Uterus (tissue), 4 donors: ENCODE measurements at places on chromosomes 5 and 9. TPM values are rescaled to one million over a fixed set of nuclear protein-coding genes. Genes with fewer than 3 reads are reported as not detected.
A peak's percentile ranks its signal among the peaks of the same experiment; 100 is the strongest.

HDHD3 gene
- 36.8 TPM for total RNA-seq

CSF2 gene
- total RNA-seq = not detected

PWWP2A gene
- total RNA-seq = 13.6 TPM

OGN gene
- 32.5 TPM for total RNA-seq

ADAMTS6 gene
- 5.2 TPM for total RNA-seq

FBLL1 gene
- total RNA-seq = not detected

DNA sequence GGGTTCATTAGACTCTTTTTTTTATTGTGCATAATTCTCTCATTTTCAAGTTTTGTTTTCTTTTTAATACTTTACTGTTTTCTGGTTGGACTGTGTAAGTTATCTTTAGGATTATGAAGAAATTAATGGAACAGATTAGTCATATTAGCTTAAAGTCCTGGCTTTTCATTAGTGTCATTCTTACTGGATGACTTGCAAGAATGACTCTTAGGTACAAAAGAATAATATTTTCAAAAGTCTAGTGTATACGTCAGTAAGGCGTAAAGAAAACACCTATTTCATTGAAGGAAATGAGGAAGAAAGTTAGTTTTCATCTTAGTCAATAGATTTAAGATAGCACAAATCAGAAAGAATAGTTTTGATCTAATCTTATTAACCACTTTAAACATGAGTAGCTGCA lies 20.4 kb downstream of the UHRF2 start:
- no peaks in the 10 kb centered on the region for H3K36me3 ChIP-seq
- no peak overlapping the region for H3K4me3 ChIP-seq
- H3K27ac ChIP-seq = no peak overlapping the region

- H3K27me3 ChIP-seq = no peaks in the 10 kb centered on the region
- DNase-seq = no peak
- H3K4me3 ChIP-seq = no peak overlapping the region
- H3K4me1 ChIP-seq = no peaks in the 10 kb centered on the region
Observed at GRCh38 chr5:22372826-22373660, 480.1 kb downstream of the CDH12 start.

DNA sequence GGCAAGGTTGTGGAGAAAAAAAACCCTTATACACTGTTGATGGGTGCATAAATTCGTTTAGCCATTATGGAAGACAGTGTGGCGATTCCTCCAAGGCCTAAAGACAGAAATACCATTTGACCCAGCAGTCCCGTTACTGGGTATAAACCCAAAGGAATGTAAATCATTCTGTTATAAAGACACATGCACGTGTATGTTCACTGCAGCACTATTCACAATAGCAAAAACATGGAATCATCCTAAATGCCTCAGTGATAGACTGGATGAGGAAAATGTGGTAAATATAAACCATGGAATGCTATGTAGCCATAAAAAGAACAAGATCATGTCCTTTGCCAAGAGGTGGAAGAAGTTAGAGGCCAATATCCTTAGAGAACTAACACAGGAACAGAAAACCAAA lies 119.9 kb upstream of the PRR16 start:
- H3K36me3 ChIP-seq = no peaks in the 10 kb centered on the region
- H3K4me1 ChIP-seq = no peaks in the 10 kb centered on the region
- no peak overlapping the region for H3K27ac ChIP-seq
- DNase-seq = no peak
- no peaks in the 10 kb centered on the region for H3K27me3 ChIP-seq

GRCh38 chr9:109865521-109865920 lies 85.5 kb downstream of the PALM2AKAP2 start:
- H3K4me1 ChIP-seq = no peaks in the 10 kb centered on the region
- H3K4me3 ChIP-seq = no peak overlapping the region
- no peak for DNase-seq

GRCh38 chr5:54757541-54757940 lies 227.9 kb downstream of the ESM1 start:
- H3K27me3 ChIP-seq = no peaks in the 10 kb centered on the region
- H3K27ac ChIP-seq = no peak overlapping the region
- no peak for DNase-seq
- no peaks in the 10 kb centered on the region for H3K36me3 ChIP-seq

DNA sequence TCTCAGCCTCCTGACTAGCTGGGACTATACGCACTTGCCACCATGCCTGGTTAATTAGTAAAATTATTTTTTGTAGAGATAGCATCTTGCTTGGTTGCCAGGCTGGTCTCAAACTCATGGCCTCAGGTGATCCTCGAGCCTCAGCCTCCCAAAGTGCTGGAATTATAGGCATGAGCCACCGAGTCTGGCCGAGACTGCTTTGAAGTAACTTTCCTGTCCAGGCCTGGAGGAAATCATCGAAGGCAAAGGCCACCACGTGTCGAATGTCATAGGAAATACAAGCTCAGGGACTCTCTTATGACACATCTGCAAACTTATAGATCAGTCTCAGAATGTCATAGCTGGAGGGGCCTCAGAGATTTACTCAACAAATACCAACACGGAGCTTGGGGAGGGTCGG lies 25.1 kb downstream of the RAPGEF1 start:
- no peaks in the 10 kb centered on the region for H3K36me3 ChIP-seq
- no peaks in the 10 kb centered on the region for H3K27me3 ChIP-seq
- no peak overlapping the region for H3K4me3 ChIP-seq
- no peaks in the 10 kb centered on the region for H3K4me1 ChIP-seq
- peak overlapping the region; percentile 95 for H3K27ac ChIP-seq
- DNase-seq = no peak

GRCh38 chr5:14413331-14413750 lies 168.3 kb upstream of the OTULINL start:
- H3K4me1 ChIP-seq = no peaks in the 10 kb centered on the region
- H3K4me3 ChIP-seq = no peak overlapping the region
- H3K27ac ChIP-seq = no peak overlapping the region
- H3K27me3 ChIP-seq = no peaks in the 10 kb centered on the region
- no peaks in the 10 kb centered on the region for H3K36me3 ChIP-seq
- no peak for DNase-seq

DNA sequence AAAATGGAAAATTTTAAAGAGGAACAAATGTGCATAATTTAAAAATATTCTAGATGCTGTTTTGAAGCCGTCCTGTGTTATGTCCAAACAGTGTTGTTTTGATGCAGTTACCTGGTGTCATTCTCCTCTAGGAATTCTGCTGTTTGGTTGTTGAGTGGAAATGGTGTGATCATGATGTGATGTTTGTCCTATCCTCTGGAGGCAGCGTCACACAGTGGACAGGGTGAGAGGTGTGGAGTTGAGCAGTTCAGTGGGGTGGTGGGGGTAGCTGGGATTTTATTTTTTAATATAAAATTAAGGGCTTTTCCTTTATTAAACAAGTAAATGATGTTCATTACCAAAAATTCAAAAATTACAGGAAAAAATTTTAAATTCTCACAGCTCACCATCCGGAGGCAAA lies 31.2 kb downstream of the PRDM6 start:
- H3K27ac ChIP-seq = no peak overlapping the region
- no peaks in the 10 kb centered on the region for H3K4me1 ChIP-seq
- no peaks in the 10 kb centered on the region for H3K36me3 ChIP-seq
- DNase-seq = no peak

DNA sequence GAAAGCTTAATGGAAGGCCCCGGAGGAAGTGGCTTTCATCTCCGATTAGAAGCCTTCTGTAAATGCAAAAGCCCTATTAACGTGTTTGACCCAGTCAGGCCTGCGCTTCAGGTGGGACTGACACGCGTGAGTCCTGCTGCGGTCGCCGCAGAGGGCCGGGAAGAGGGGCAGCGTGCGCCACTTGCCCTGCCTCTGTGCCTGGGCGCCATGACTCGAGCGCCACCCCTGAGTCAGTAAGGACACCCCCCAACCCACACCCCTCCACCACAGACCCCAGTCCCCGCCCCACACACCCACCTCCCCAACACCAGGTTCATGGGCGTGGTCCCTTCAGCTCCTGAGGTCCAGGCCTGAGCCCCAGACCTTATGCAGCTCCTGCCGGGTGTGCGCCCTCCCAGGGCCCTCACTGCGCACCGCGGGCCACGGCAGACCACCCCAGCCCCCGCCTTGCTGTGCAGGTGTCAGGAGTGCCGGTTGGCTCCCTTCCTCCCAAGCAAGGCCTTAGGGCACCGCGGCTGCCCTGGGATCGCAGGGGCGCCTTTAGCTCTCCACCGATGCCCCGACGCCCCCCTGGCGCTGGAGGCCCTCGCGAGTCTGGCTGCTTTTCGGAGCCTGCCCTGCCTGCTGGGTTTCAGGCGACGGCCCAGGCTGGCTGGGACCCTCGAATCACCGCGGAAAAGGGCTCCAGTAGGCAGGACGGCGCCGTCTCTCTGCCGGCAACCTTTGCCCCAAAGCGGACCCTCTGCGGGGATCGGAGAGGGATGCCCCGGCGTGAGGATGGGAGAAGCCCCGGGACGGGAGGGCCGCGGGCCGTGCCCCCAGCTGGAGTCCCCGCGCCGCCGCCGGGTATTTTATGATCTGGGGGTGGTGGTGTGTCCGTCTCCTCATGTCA lies 625 bp upstream of the OLFM1 start:
- H3K4me3 ChIP-seq = peak overlapping the region; percentile 11
- H3K27me3 ChIP-seq = no peaks in the 10 kb centered on the region
- H3K27ac ChIP-seq = peak overlapping the region; percentile 22
- H3K36me3 ChIP-seq = no peaks in the 10 kb centered on the region
- no peaks in the 10 kb centered on the region for H3K4me1 ChIP-seq
- no peak for DNase-seq
